Retinal pigment epithelial cell (primary cell): ENCODE measurements at places on chromosomes 3 and 15.

DNA sequence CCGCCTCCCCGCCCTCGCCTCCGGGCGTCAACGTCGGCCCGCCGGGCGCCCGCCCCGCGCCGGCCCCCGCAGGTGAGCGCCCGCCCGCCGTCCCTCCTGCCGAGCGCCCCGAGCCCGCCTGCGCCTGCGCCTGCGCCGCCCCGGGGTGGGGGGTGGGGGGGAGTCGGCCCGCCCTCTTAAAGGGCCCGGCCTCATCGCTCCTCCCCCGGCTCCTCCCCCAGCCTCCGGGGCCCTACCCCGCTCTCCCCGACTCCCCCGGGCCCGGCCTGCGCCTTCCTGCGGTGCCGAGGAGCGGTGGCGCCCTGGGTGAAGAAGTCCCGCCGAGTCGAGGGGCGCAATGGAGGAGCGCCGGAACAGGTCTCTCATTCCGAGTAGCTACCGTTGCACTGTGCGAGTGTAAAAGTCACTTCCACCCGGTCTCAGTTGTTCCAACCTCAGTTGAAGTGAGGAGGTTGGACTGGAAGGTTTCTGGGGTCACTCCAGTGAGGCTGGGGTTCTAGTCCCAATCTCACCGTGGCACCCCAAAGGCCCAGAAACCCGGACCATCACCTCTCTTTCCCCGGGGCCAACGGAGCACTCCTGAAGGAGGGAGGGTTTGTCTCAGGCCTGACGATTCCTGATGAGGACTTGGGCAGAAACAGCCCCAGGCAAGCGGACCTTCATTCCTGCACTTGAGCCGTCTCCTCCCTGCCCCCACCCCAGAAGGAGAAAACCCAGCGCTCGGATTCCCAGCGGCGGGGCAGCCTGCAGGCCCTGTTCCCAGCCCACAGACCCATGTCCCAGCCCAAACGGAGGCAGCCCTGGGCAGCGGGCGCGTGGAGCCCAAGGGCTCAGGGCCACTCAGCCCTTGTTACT lies 1.5 kb upstream of the TNK2 start:
- DNase-seq: no peak

DNA sequence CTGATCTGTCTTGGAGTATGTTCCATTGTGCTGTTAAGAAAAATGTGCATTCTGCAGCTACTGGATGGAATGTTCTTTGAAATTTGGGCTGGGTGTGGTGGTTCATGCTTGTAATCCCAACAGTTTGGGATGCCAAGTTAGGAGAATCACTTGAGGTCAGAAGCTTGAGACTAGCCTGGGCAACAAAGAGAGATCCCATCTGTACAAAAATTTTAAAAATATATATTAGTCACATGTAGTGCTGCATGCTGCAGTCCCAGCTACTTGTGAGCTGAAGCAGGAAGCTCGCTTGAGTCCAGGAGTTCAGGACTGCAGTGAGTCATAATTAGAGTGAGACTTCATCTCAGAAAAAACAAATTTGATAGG lies 62.8 kb upstream of the PLSCR4 start:
- no peak for DNase-seq

DNA sequence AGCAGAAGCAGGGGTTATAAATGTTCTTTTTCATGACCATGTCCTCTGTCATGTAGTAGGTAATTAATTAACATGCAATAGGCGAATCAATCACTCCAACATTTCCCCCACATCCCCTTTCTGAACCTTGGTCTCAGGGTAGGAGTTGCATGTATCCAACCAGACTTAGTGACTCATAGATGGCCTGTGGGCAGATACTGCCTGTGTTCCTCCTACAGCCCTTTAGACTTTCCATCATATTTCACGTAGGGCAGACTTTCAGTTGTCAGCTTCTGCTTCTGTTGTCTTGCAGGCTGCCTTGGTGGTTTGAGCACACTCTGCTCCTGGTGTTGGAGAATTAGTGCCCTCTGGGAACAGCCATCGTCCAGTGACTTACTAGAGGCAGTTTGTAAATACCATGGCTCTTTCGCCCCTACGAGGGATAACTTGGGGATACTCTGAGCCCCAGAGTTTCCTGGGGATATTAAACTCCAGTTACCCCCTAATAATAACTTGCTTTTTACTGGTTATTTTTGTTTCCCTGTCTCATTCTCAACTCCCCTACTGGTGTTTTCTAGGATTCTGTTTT lies 244.4 kb downstream of the EDEM1 start:
- no peak for DNase-seq

GRCh38 chr3:169400874-169401273 lies 262.6 kb downstream of the MECOM start:
- no peak for DNase-seq

GRCh38 chr3:50336452-50337174 lies 4.0 kb downstream of the RASSF1 start:
- DNase-seq: no peak

GRCh38 chr3:105022813-105023212 lies 343.9 kb upstream of the ALCAM start:
- no peak for DNase-seq

DNA sequence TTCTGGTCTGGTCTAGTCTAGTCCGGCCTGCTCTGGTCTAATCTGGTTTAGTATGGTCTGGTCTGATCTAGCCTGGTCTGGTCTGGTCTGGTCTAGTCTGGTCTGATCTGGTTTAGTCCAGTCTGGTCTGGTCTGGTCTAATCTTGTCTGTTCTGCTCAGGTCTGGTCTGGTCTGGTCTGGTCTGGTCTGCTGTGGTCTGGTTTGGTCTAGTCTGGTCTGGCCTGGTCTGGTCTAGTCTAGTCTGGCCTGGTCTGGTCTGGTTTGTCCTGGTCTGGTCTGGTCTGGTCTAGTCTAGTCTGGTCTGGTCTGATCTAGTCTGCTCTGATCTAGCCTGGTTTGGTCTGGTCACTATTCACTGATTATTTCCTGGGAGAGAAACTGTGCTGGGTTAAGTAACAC lies 84.1 kb upstream of the PRR23E start:
- no peak for DNase-seq

DNA sequence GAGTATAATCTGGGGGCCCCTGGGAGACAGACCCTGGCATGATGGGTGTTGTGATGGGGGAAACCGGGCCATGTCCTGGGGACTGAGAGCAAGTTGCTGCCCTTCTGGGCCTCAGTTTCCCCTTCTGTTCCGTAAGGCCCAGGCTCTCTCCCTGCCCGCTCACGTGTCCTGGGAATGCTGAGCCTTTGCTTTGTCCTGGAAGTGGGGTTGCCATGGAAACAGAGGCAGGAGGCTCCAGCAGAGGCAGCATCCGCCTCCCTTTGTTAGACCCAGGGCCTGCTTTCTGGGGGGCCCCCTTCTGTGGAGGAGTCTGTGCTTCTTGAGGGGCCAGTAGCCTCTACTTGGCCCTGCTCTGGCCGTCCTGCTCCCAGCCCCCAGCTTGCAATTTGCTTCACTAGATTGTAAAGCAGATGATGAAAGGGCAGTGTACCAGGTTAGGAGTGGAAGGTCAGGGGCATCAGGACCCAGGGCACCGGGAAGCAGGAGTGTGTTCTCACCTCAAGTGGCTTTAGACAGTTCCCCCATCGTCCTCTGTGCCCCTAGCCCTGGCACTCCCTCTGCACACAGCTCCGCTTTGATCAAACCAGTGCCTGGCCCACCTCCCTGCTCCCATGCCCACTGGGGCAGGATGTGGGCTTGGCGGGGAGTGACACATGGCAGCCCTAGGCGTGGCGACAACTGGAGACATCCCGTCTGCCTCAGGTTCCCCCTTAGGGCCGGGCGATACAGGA lies 105.6 kb downstream of the FBLN2 start:
- no peak for DNase-seq

- no peak for DNase-seq
These were observed 103.4 kb downstream of the IGF1R start for GRCh38 chr15:98751767-98752166.

- no peak for DNase-seq
These were observed 43.3 kb downstream of the GABRB3 start for GRCh38 chr15:26729581-26729980.

DNA sequence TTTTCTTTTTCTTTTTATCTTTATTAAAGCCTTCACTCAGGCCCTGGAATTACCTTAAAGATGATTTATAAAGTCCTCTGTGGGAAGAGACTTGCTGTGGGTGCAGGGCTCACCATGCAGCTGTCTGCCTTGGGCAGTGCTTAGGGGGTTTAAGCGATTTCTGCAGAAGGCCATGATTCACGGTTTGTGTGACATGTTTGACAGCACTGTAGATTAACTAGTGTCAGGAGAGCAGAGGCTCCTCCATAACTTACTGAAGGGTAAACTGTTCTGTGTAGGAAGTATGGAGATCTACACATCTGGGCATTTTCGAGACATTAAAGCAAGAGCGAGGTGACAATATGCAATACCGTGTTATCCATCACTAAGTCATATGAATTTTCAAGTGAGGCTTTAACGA lies 137.7 kb downstream of the LRIG1 start:
- DNase-seq: peak; percentile 65

- DNase-seq: no peak
These were observed 990 bp downstream of the MYNN start for GRCh38 chr3:169774186-169774585.

DNA sequence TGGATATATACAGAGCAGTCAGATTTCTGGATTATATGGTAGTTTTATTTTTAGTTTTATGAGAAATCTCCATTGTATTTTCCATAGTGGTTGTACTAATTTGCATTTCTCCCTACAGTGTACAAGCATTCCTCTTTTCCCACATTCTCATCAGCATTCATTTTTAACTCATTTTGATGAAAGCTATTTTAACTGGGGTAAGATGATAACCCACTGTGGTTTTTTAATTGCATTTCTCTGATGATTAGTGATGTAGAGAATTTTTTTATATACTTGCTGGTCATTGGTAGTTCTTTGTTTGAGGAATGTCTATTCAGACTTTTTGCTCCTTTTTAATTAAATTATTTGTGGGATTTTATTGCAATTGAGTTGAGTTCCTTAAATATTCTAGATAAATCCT lies 903.6 kb downstream of the DIPK2A start:
- no peak for DNase-seq

GRCh38 chr3:193863657-193864357 lies 270.8 kb downstream of the OPA1 start:
- DNase-seq: no peak

- no peak for DNase-seq
These were observed 113.8 kb upstream of the CCDC54 start for GRCh38 chr3:107263269-107264021.

- DNase-seq: no peak
These were observed 34.1 kb upstream of the POLG start for GRCh38 chr15:89368566-89369223.

DNA sequence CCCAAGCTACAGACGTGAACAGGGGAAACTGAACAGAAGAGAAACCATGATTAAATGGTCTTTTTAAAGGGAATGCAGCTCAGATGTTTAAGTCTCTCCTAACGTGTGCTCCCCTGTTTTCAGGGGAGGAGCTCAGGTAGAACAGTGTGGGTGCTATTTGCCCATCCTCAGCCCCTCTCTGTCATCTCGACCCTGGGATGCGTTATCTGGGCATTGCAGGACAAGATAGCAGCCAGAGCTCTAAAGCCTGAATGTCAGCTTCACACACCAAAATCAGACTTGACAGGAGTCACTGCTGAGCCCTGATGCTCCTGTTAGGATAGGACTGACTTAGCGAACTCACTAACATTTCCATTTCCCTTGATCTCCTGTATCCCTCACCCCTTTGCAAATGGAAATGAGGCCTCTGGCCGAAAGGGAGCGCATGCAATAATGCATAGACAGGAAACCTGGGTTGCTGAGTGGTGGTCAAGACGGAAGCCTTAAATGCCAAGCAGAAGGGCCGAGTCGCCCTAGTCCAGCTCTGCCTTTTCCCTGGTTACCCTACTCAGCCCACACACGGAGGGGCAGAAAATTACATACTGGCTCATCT lies 234.9 kb upstream of the TPM1 start:
- no peak for DNase-seq

DNA sequence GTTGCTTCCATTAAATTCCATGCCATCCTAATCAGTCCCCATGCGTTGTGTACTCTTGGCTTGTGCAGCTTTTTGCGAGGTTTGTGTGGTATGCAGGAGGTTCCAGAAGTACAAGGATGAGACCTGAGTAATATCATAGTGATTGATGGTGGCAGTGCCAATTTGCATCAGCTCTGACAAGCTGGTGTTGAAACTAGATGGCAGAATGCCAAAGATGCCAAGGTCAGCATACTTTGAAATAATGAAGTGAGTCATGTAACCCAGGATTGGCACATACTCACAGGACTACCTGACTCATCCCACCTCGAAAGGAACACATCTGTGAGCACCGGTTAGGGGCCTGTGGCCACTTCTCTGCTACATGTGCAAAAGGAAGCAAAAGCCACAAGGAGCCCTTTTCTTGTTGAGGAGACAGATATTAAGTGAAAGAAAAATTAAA lies 14.3 kb downstream of the KAT2B start:
- DNase-seq: peak; percentile 82

DNA sequence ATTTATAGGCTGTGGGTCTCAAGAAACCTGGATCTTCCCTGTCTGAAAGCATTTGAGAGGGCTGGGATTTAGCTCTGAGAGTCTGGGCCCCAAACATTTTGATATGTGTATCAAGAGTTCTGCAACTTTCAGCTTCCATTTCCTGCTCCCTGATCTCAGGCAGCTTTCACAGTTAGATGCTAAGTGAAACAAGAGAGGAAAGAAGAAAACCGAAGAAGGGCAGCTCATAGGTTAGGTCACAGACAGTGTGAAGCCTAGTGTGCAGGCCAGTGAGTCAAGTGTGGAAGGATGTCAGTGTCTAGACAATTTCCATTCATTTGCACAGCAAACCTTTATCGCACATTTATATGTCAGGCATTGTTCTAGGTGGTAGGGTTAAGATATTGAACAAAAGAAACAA lies 173.6 kb upstream of the PROK2 start:
- DNase-seq: no peak

DNA sequence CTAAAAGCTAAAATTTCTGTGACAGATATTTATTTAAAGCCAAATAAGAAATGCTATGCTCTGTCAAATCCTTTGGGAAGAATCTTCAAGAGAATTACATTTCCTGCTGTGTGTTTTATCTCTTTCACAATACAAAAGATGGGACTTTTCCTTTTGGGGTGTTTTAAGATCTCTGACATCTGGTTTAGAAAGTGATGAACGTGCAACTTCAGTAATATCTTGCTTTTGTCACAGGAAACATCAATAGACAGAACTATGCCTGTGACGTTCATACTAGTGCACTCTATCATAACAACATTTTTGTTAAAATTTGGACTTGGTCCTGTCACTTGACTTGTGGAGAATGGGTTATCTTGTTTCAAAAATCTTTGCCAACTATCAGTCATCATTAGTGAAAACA lies 195.7 kb upstream of the KCNMB2 start:
- DNase-seq: no peak

DNA sequence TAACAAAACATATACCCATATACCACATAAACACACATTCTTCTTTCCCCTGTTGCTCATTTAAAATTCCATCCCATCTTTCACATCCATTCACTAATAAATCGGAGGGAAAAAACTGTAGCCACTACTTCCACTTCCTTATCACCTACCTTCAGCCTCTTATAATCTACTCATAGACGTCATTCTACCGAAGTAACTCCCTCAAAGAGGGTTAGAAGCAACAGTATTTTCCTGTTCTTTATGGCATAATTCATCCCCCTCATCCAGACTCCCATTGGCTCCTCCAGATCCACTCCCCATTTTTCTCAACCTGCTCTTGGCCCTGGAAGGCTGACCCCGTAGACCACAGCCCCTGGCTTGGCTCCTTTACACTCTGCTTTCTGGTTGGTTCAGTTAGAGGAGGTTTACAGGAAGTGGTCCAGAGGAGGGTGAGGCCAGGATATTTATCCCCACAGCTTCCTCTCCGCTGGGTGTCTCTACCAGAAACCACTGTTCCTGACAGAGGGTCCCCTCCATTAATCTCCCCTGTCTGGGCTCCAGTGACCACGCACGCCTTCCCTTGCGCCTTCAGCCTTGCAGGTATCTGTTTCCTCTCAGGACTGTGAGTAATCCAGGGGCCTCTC lies 46.3 kb downstream of the FMN1 start:
- no peak for DNase-seq
